ENCODE measurements at places on chromosomes 11 and 22.
A peak's percentile ranks its signal among the peaks of the same experiment; 100 is the strongest.

GRCh38 chr22:19430890-19431541 lies 517 bp downstream of the HIRA start:
- DNase-seq = peak; percentile 23

- DNase-seq = no peak
Observed at GRCh38 chr22:29011240-29012100, 50.2 kb downstream of the C22orf31 start.

- no peak for DNase-seq
Observed at GRCh38 chr22:49600891-49601431, 226.7 kb downstream of the BRD1 start.

DNA sequence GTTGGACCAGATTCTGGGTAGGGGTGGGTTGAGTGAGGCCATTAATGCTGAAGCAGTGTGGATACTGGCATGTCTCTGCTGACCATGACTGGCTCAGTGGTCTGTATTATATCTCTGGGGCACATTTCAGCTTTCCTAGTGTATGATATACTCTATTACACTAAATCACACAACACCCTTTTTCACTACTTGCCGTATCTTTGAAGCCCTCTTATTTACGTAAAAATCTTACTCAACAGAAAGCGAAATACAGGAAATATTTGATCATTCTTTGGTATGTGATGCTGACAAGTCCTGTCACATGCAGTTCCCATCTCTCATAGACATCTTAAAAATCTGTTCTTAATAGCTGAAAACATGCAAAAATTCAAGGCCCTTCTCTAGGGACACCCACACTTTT lies 40.3 kb downstream of the OR5B17 start:
- DNase-seq = no peak

GRCh38 chr11:130051082-130051481 lies 18.6 kb upstream of the APLP2 start:
- no peak for DNase-seq

DNA sequence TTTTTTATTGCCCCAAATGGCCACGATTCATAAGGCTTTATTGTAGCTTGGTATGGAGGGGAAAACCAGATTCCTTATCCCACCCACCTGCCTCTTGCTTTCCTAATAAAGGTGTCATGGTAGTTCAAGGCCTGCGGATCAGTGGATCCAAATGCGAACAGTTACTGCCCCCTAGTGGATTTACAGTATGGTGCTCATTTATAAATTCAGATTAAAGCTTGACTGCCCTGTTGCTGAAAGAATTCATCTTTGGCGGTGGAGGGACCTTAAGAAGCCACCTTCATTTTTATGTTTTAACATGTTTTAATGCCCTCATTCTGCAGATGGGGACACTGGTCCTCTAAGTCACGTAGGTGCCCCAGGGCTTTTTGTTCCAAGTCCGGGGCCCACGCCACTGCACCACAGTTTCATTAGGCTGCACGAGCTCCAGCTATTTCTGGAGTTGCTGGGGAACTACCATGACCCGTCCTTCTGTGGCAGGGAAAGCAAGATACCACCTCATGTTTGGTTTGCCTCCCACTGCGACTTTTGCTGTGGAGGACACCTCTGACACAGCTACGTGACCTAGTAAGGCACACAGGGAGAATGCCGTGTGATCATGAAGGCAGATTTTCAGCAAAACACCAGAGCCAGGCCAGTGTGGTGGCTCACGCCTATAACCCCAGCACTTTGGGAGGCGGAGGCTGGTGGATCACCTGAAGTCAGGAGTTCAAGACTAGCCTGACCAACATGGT lies 15.6 kb upstream of the INCENP start:
- peak; percentile 48 for DNase-seq

DNA sequence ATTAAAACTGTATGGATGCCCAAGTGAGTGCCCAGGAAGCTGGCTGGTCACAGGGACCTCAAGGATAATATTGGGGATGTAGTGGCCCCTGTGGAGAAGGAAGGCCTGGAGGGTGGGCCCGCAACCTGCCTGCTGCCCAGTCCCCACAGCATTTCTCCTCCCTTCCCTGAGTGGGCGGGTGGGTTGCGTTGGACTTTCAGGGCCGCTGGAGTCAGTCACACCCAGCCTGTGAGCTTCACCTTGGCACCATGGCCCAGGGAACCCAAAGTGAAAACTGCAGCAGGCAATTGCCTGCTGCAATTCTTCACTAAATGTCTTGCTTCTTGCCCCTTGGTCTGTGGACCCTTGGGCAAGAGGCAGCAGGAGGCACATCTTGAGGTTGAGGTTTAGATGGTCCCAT lies 4.7 kb downstream of the GNAZ start:
- DNase-seq = no peak

GRCh38 chr22:47859881-47860525 lies 1097.6 kb downstream of the TBC1D22A start:
- no peak for DNase-seq

Data from CD4-positive, alpha-beta T cell treated with Interleukin-17A for 4 hours (primary cell).